GM13977 (cell line): ENCODE measurements at places on chromosomes 5 and 9.

- peak; percentile 27 for DNase-seq
Observed at GRCh38 chr9:122835313-122835731, 6.9 kb upstream of the PDCL start.

DNA sequence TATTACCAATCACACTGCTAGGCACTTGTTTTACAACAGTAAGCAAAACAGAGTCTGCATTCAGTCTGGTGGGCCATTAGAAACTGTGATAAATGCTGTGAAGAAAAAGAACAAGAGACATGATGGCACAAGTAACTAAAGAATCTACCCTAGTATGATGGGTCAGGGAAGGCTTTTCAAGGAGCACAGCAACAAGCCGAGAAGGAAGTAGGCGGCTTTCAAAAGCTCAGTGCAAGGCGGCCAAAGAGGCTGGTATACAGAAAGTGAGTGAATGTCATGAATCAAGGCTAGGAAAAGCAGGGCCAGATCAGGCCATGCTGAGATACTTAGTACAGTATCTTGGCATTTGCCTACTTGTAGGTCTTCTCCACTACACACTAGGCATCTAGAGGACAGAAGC is 76.4 kb downstream of the ECPAS start:
- no peak for DNase-seq

DNA sequence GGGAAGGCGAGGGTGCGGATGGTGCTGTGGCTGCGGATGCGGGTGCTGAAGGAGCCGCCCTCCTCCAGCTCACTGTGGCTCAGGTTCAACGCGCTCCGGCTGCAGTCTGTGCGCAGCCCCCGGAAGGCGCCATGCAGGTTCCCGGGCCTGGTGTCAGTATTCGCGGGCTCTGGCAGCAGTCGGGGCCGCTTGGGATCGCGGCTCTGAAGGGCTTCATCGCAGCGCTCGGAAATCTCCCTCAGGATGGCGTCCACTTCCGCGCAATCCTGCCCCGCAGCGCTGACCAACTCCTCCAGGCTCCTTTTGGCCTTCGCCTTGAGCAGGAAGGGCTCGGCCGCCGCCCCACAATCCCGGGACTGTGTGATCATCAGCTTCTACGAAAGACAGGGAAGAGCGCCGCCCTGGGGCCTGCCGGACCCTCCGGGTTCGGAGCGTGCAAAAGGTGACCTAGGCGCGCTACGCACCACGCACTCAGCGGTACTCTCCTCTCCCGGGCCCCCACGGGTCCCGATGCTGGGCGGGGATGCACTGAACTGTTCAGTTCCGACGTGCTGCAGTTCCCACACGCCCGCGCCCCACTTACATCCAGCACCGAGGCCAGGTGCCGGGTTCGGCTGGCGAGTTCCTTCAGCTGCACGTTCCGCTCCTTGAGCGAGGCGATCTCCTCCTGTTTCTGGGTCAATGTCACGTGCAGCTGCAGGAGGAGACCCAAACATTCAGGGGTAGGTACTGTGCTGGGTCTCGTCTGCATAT is 6.5 kb downstream of the MCIDAS start:
- DNase-seq: no peak

DNA sequence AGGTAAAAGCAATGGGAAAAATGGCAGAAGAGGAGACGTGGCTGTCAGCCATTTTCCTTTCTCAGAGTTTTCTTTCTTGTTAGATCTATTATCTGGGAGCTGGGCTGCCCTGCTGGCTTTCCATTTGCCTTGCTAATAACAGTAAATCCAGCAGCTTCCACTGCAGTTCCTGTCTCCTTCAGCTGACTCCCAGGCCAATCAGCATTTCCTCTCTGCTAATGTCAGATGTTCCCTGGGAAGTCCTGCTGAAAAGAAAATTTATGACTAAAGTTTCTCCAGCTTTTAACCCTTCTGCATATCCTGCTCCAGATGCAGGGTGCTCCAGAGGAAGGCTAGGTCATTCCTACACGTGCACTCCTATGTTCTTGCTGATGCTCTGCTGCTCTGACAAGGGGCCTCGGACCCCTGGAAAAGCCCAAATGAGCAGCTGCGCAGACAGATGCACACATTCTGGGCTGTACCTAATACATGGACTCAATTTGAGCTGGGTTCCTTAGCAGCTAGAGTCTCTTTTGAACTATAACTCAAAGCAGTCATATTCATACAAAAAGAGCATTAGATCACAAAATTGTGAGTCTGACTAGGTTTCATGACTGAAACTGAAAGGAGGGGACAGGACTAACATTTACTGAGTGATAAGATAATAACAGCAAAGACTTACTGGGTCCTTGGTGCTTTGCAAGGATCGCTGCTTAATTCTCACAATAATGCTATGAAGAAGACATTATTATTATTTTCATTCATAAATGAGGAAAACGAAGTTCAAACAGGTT is 182.2 kb downstream of the MAPKAP1 start:
- no peak for DNase-seq

GRCh38 chr5:23013395-23013998 is 160.4 kb upstream of the CDH12 start:
- no peak for DNase-seq

- DNase-seq: no peak
Observed at GRCh38 chr9:86405926-86406325, 51.7 kb upstream of the TUT7 start.

GRCh38 chr5:170545811-170546210 is 42.0 kb downstream of the KCNIP1 start:
- no peak for DNase-seq

- no peak for DNase-seq
Observed at GRCh38 chr9:84978661-84979060, 309.1 kb downstream of the NTRK2 start.

- DNase-seq: no peak
Observed at GRCh38 chr9:85730916-85731630, 10.7 kb downstream of the AGTPBP1 start.

DNA sequence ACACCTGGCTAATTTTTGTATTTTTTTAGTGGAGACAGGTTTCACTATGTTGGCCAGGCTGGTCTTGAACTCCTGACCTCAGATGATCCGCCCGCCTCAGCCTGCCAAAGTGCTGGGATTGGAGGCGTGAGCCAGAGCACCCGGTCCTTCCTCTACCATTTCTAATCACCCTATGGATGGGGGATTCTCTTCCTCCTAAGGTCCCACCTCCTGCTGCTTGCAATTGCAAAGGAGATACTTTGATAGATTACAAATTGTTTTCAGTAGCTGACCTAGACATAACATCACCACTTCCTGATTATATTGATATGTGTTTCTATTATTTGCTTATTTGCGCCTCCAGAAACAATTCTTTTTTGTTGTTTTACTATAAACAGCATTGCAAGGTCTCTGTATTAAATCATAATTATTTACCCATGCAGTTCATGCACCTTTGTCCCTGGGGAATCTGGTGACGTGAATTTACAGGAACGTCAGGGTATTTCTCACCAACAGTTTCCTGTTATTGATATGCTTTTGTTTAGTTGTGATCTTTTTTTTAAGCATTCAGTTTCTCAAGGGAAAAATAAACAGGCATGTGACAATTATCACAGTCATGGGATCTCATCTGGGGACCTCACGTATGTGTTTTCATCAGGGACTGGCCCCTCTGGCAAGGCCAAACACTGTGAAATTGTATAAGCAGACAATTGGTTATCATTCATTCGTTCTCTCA is 43.2 kb downstream of the ESM1 start:
- no peak for DNase-seq

- DNase-seq: no peak
Observed at GRCh38 chr9:9998491-9999287, 614.1 kb downstream of the PTPRD start.

GRCh38 chr5:88021141-88021540 is 247.5 kb downstream of the TMEM161B start:
- DNase-seq: no peak

- DNase-seq: no peak
Observed at GRCh38 chr5:11355491-11355890, 548.8 kb downstream of the CTNND2 start.

DNA sequence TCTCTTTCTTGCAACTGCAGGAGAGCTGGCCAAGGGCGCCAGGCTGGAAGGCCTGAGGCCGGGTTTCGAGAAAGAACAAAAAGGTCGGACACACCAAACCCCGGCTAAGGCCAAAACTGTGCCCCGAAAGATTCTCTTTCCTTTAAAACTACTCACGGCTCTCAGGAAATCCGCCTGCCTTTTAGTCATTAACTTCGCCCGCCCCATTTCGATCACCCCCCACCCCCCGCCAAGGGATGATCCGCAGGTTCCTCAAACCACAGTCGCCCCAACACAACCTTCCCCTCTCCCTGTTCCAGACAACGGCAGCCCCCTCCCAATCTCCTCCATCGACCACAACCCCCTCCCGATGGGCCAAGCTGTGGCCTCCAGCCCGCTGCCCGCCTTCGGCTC is 536 bp downstream of the FEM1C start:
- DNase-seq: no peak
